Activated naive CD4-positive, alpha-beta T cell treated with anti-CD3 and anti-CD28 coated beads, Interleukin-2, amount 50 U/mL, for 72 hours (primary cell): ENCODE measurements at places on chromosomes 13 and 19. TPM values are rescaled to one million over a fixed set of nuclear protein-coding genes. Genes with fewer than 3 reads are reported as not detected.

DNA sequence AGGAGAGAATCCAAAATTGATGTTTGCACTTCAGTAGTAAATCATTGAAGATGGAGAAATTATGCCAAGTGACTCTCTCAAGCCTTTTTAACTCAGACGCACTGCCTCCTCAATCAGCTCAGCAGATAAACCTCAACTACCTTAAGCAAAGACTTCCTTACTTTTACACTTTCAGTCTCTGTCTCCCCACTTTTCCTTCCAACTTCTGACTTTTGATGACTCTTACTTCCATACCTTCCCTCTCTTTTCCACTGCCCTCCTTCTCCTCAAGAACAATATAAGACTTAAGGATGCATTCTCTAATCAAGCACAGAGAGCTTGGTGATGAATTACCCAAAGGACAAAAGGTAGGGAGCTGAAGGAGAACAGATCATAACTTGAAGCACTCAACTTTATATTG, 4.8 kb upstream of the DACH1 start:
- DNase-seq = no peak

DNA sequence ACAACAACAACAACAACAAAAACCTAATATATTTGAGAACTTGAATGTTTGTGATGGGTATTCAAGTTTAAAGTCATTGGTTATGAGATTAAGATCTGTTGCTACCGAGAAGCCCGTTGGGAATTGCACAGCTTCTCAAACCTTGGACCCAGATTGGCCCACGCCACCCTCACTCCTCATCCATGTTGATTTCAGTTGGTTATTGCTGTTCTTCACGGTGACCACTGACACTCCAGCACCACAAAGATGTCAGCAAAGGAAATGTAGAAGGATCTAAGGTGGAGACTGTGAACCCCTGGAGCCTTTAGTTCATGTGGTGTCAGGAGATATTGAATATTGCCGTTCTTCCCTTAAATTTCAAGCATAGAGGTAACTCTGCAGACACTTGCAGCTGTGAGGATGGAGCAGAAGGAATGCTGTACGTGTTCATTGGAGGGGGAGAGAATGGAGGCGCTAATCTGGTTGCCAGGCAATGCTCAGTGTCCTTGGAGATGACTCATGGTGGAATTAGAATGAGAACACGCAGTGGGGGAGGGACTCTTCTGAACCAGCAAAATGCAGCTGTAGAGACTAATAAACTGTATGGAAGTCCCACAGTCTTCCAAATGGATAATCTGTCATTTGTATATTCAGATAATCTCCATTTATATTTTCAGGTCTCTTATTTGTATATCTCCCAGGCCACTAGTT, 20.8 kb upstream of the ZNF835 start:
- no peak for DNase-seq

- DNase-seq = no peak
Observed at GRCh38 chr13:30639671-30640070, 22.0 kb downstream of the USPL1 start.

DNA sequence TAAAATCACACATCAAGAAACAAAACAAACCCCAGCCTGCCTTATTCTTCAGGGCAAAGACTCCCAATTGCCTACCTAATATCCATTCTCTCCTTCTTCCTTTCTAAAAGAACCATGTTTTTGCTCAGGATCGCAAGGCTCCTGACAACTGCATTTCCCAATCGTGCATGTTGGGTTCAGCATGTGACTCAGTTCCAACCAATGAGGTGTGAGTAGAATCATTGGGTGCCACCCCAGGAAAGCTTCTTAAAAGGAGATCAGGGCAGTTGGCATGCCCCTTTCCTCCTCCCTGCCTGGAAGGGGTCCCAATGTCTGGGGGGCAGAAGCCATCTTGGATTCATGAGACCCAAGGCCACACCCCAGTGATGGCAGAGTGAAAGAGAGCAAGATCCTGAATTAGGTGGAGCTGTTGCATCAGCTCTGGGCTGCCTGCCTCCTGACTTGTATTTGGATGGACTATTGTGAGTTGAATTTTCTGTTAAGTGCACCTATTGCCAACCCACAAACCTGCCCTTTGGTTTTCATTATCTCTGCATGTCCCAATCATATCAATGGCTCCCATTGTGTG, 26.0 kb upstream of the UBAC2 start:
- DNase-seq = no peak

- no peak for DNase-seq
Observed at GRCh38 chr13:111281751-111282311, 38.6 kb upstream of the TEX29 start.

- no peak for DNase-seq
Observed at GRCh38 chr19:42360787-42361544, 29.1 kb downstream of the CNFN start.

DNA sequence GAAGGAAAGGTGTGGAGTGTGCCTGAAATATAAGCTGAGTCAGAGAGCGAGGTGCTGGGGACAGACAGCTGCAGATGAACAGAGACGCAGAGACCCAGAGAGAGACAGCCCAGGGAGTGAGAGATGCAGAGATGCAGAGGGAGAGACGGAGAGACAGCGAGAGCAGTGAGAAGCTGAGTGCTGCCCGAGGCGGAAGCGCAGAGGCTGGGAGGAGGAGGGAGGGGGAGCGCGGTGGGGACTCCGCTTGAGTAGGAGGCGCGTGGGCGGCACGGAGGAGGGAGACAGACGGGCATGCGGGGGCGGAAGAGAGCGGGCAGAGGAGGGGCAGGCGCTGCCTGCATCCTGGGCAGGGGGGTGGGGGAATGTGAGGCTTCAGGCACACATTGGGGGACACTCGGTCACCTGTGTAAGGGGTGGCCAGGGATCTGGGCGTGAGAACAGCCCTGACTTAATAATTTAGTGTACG, 25.7 kb downstream of the SLC8A2 start:
- no peak for DNase-seq

GRCh38 chr13:110298505-110299282, 8.3 kb downstream of the COL4A1 start:
- no peak for DNase-seq

PCDH9 gene
- total RNA-seq = 0.48 TPM

NLRP9 gene
- 0.09 TPM for total RNA-seq

ZNF626 gene
- total RNA-seq = 10.4 TPM

PSG7 gene
- total RNA-seq = not detected

CGB8 gene
- not detected for total RNA-seq
